CD4-positive, alpha-beta T cell treated with Interleukin-1 beta for 1 hour (primary cell): ENCODE measurements at places on chromosomes 7 and 10.

GRCh38 chr10:113620511-113620910, 43.3 kb downstream of the NRAP start:
- no peak for DNase-seq

DNA sequence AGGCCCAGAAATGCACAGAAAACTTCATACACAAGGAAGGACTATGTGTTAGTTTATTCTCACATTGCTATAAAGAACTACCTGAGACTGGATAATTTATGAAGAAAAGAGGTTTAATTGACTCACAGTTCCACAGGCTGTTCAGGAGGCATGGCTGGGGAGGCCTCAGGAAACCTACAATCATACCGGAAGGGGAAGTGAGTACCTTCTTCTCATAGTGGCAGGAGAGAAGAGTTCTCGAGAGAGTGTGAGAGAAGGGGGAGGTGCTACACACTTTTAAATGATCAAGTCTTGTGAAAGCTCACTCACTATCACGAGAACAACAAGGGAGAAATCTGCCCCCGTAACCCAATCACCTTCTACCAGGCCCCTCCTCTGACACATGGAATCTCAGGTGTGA, 16.8 kb upstream of the RAMP3 start:
- no peak for DNase-seq

DNA sequence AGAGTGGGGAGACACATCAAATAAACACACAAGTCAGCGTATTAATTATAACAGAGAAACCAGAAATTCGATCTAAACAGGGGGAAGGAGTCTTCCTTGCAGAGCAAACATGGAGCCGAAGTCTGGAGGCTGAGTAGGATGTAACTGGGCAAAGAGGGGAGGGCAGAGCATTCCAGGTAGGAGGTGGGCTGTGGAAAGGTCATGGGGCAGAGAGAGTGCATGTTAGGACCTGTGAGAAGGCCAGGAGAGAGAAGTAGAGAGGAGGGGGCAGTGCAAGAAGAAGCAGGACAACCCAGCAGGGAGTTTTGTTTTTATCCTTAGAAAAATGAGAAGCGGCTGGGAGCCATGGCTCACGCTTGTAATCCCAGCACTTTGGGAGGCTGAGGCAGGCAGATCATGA, 130.8 kb upstream of the GPR26 start:
- DNase-seq: no peak

DNA sequence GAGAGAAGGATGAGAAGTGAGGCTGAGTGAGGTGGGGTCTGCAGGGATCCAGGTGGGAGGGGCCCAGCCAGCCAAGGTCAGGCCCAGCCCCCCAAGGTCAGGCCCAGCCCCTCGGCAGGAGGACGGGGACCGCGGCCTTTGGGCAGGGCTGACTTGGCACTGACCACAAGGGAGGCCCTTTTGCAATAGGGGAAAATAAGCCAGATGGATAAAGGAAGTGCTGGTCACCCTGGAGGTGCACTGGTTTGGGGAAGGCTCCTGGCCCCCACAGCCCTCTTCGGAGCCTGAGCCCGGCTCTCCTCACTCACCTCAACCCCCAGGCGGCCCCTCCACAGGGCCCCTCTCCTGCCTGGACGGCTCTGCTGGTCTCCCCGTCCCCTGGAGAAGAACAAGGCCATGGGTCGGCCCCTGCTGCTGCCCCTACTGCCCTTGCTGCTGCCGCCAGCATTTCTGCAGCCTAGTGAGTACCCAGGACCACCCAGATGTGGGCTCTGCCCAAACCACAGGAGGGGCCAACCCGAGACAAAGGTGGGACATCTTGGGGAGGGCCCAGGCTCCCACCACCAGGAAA, at the start of gene PILRA:
Gene PILRA (plus strand): TSS at position 227 of the 571 bp plus-strand sequence. CDS start 170 bp downstream, at position 397.
- DNase-seq: no peak

- DNase-seq: peak; percentile 24
These were observed 103.3 kb downstream of the CLEC2L start for GRCh38 chr7:139626817-139627216.

- DNase-seq: no peak
These were observed 296.8 kb downstream of the DNAJB6 start for GRCh38 chr7:157633465-157634185.

GRCh38 chr7:98210513-98211220, 572 bp upstream of the BHLHA15 start:
- no peak for DNase-seq

DNA sequence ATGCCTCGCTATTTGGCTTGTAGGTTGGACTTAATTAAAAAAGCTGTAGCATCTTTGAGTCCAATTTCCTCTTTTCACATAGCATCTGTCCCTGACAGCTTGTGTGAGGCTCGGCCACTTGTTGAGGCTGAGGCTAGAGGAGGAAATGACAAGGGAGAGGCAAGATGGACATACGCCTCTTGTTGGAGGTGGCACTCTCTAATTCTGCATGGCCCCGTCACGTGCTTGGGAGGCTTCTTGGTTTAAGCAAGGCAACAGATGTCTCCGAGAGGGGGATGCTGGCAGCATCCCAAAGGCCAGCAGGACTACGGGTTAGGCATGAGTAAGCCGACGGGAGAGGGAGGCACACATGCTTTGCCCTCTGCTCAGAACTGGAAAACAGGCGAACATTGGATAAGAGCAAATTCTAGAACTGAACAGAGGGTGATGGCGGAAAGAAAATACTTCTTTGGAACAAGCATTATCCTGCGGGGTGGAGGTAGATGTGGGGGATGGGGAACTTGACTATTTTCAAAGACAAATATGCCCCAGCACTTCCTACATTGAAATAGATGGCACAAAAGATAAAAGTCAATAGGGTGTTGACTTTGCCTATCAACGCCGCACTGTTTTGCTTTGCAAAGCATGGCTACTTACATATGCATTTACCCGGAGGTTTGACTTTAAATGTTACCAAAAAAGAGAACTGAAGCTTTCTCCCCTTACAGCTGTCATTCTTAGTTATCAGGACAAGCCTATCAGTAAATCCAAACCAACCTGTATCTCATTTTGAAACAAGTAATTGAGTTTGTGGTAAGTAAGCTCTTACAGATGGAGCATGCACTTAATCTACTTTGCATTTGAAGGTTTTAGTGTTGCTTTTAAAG, 94.8 kb downstream of the CHN2 start:
- DNase-seq: no peak

DNA sequence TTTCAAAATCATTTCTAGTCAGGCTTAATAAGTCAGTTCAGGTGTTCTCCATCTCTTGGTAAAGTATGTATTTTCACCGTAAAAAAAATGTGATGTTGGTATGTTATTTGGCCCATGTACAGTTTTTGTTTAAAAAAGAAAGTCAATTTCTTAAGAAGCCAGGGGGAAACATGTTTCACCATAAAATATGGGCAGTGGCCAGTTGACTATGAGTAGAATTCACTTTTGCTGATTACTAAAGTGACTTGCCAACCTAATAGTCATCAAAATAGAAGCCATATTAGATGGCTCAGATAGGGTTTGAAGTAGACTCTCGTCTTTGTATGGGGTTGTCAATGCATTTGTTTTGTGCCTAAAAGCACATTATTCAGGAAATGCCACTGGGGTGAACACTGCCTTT, 266.3 kb downstream of the BICC1 start:
- DNase-seq: no peak

GRCh38 chr10:28710202-28710886, 33.0 kb downstream of the BAMBI start:
- no peak for DNase-seq

DNA sequence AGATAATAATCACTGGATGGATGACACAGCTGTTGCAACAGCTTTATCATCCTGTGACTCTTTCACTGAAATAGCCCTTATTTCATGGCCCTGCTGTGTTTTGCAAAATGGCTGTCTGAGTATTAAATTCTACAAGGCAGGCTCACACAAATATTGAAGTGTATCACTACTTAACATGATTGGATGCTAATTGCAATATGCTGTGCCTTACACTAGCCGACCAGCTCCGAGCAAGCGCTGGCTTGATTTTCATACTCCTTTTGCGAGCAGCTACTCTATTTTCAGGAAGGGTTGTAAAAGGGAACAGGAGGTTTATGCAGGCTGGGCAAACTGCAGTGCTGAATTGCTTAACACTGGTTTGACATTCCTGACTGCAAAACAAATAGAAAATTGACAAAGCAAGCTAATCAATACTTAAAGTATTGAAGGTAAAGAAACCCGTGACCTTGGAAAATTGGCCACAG, 121.6 kb downstream of the CACNB2 start:
- DNase-seq: no peak

- no peak for DNase-seq
These were observed 3.3 kb upstream of the OR6V1 start for GRCh38 chr7:143048827-143049226.

GRCh38 chr7:91347290-91347689, 83.1 kb downstream of the FZD1 start:
- no peak for DNase-seq

- DNase-seq: no peak
These were observed 399.9 kb downstream of the GATA3 start for GRCh38 chr10:8454357-8454756.

- no peak for DNase-seq
These were observed 621.3 kb downstream of the ANKRD7 start for GRCh38 chr7:118845791-118846190.

DNA sequence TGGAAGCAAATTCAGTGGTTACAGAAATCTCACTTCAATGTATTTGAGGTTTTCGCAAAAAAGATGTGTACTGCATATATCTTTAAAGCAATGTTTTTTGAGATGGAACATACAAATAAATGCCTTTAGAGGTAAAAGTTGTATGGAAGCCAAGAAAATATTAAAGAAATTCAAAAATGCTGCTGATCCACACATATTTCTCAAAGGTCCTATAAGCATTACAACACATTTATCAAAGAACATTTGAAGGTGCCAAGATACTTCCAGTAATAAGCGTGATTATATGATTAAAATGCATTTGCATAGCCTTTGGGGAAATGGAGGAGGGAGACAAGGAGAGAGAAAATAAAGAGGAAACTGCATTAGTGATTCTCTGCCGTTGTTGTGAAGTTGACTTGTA, 260.1 kb downstream of the BICC1 start:
- DNase-seq: no peak

- DNase-seq: no peak
These were observed 108.0 kb downstream of the MAD1L1 start for GRCh38 chr7:2124604-2125345.

GRCh38 chr10:59375990-59376389, 13.6 kb upstream of the FAM13C start:
- DNase-seq: no peak

- DNase-seq: no peak
These were observed 94.8 kb downstream of the NT5C2 start for GRCh38 chr10:103098240-103098639.

DNA sequence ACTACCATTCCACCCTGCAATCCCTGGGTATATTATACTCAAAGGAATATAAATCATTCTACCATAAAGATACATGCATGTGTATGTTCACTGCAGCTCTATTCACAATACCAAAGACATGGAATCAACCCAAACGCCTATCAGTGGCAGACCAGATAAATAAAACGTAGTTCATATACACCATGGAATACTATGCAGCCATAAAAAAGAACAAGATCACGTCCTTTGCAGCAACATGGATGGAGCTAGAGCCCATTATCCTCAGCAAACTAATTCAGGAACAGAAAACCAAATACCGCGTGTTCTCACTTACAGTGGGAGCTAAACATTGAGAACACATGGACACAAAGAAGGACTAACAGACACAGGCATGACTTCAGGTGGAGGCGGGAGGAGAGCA, 138.3 kb downstream of the DYNC2I1 start:
- DNase-seq: no peak

DNA sequence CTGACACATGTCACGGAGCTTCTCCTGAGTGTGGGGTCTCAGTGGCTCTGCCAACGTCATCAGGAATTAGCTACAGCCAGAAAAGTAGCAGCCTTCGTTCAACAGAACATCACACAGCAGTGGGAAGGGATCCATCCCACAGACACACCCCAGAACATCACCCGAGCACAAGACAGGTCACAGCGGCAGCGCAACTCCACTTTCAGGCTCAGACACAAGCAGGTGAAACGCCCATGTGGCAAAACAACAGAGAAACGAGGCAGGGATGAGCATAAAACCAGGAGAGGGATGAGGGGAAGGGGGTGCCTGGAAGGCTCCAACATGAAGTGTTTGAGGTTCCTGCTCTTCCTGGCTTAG, 44.8 kb downstream of the CAMK2B start:
- DNase-seq: no peak

GRCh38 chr7:11236680-11237079, 263.0 kb downstream of the PHF14 start:
- no peak for DNase-seq

DNA sequence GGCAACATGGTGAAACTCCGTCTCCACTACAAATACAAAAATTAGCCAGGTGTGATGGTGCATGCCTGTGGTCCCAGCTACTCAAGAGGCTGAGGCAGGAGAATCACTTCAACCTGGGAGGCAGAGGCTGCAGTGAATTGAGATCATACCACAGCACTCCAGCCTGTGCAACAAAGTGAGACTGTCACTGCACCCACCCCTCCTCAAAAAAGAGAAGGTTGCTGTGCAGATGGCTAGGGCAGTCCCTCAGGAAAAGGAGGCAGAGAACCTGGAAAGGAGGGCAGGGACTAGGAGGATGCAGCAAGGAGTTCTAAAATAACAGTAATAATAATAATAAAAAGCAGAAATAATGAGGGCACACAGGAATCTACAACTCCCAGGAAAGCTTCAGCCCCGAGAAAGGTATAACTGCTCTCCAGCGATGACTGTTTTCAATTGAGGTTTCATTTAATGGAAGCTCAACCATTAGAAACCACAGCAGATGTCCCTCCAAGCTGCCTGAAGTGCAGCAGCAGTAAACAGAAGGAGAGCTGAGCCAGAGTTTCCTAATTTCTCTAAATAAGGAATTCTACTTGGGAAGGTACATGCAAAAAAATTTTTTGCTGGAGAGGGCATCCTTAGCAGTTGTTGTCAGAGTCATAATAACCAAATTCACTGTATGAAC, 326.5 kb downstream of the GATA3 start:
- no peak for DNase-seq
